ENCODE measurements at places on chromosomes 5 and 9.

DNA sequence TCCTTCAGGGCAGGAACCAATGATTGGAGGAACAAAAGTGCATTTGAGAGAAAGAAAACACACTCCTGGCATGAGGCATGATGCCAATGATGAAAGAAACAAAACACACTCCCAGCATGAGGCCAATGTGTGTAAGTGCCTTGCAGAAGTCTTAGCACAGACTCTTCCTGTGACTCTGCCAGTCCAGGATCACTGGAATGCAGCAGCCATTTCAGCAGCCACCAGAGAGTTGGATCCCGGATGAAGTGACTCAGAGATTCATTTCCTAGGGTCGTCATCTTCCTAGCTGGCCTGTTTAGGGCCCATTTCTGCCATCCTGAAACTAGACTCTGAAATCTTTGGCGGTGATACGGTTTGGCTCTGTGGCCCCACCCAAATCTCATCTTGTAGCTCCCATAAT, 212.5 kb downstream of the CFAP90 start:
- no peak for DNase-seq

GRCh38 chr5:1660001-1660400, 136.2 kb upstream of the LPCAT1 start:
- DNase-seq: no peak

GRCh38 chr5:66824476-66824875, 228.3 kb downstream of the MAST4 start:
- DNase-seq: no peak

GRCh38 chr9:134002796-134003195, 10.7 kb upstream of the VAV2 start:
- no peak for DNase-seq

DNA sequence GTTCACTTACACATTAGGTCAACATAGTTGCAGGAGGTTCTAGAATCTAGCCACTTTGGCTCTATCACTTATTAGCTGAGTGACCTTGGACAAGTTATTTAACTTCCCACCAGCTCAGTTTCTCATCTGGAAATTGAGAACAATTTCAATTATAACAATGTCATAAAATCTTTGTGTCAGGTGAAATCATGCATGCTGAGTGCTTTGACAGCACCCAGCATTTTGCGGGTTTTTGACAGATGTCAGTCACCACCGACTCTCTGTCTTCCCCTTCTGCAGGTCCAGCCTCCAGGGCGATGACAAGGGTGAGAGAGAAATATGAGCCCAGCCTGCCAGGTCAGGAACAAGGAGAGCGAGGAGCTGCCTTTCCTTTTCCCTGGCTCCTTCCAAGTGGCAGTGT, 107.1 kb upstream of the TAS2R1 start:
- no peak for DNase-seq

GRCh38 chr5:151454166-151454565, 6.8 kb downstream of the SLC36A1 start:
- DNase-seq: no peak

Measured in eye (tissue), 1 donor.